ENCODE measurements at places on chromosomes 2 and 18.

DNA sequence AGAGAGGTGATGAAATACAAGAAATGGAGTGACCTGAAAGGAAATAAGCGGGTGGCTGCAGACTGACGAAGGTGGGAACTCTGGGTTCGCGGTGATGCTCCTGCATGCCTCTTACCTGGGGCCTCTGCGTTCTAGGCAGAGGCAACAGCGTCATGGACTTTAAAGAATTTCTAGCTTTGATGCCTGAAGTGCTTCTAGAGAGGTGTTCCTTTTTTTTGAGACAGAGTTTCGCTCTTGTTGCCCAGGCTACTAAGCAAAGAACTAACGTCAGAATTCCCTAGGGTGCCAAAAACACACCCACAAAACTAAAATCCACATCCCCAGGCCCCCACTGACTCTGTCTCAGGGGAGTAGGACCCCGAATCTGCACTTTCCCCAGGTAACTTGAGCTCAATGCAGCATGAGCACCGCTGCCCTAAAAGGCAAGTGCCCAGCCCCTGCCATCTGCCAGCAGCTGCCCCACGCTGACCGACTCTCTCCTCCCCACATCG lies 110.5 kb upstream of the ID2 start:
- no peak for DNase-seq

DNA sequence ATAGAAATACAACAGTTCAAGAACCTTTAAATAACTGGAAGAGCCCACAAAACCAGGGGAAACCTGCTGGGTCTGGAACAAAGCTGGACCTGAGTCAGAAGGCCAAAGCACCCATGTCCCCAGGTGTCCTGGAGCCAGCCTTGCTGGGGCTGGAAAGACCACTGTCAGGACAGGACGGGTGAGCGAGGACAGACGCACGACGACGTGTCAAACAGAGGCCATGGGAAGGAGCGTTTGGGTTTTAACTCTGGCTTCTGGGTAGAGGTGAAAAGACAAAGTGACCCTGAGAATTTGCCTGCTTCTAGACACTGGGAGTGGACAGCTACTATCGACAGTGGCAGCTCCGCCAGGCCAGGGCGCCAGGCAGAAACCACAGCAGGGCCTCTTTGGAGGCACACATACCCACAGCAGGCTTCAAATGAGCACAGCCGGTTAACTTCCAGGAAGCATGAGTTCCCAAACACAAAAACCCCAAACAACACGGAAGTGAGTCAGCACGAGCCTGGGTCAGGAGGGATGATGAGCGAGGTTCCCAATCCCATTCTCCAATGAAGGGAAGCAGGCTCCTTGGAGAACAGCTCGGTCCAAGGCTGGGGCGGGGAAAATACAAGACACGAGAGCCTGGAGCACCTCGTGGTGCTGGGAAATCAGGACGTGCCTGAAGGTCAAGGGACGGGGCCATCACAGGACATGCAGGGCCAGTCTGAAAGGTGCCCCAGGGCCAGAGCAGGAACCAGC lies 208.0 kb downstream of the TWIST2 start:
- no peak for DNase-seq

GRCh38 chr18:42275949-42276730 lies 321.1 kb downstream of the PIK3C3 start:
- DNase-seq = no peak

DNA sequence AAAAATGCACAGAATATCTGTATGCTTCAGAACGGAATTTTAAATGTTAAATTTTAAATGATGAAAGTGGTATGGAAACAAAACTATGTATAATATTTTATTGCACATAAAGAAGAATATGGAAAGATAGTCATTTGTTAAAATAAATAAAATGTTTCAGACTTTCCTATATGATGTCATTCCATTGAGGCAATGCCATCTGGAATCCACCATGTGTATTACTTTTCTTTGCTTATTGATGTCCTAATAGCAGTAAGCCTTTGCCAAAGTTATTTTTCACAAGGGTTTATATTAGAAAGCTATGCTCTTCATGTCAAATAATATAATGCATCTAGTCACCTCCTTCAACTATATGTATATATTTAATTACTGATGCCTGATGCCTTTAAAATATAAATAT lies 601.6 kb upstream of the PKDCC start:
- DNase-seq = no peak

- no peak for DNase-seq
Measured at GRCh38 chr2:10588931-10589330, 100.8 kb downstream of the NOL10 start.

DNA sequence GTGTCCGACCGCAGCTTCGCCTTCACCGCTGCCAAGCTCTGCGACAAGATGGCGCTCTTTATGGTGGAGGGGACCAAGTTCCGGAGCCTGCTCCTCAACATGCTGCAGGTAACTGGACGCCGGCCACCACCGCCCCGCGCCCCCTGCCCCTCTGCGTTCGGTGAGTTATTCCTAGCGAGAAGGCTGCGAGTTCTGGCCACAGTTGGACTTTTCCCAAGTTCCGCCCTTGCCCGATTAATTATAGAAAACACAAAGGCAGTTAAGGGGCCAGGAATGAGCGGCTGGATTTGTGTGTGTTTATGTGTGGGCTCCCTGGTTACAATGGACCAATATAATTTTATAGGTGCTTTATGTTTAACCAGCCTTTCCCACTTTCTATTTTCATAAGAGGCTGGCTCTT lies 189.2 kb downstream of the SMAD7 start:
- DNase-seq = no peak

DNA sequence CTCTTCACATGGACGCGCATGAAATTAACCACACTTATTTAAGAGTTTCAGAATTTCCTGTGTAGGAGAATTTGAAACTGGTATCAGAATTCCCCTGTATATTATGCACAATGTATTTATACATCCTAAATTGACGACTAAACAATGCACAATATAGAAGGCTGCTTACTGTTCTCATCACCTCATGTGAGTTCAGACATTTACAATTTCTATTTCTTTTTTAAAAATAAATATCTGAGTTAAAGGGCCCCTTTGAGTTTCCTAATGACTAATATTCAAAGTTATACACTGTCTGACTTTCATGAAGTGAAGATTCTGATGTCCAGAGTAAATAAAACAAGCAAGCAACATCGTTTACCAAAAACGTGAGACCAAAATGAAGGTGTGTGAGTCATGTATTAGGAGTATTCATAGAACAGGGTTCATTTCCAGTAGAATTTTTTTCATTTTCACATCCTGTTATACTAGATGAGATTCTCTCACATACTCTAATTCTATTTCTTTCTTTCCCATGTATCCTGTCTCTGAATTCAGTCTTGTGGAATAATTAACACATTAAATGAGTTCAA lies 406.2 kb downstream of the NUP35 start:
- no peak for DNase-seq

GRCh38 chr2:8144785-8145184 lies 537.1 kb upstream of the ID2 start:
- no peak for DNase-seq

DNA sequence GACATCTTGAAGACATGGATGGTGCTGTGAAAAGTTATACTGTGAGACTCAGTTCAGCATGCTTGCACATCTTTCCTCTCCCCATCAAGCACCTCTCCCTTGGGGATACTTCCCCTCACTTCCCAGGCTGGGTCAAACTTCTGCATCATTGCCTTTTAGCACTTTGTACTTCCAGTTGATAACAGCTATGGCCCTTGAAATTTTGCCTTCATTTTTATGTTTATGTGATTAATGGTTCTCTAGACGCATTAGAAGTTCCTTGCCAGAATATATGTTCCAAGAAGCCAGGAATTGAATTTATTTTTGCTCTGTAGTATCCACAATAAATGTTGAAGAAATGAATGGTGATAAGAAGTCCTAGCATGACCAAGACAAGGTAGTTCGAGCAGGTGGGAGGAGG lies 120.9 kb upstream of the ST6GAL2 start:
- no peak for DNase-seq

DNA sequence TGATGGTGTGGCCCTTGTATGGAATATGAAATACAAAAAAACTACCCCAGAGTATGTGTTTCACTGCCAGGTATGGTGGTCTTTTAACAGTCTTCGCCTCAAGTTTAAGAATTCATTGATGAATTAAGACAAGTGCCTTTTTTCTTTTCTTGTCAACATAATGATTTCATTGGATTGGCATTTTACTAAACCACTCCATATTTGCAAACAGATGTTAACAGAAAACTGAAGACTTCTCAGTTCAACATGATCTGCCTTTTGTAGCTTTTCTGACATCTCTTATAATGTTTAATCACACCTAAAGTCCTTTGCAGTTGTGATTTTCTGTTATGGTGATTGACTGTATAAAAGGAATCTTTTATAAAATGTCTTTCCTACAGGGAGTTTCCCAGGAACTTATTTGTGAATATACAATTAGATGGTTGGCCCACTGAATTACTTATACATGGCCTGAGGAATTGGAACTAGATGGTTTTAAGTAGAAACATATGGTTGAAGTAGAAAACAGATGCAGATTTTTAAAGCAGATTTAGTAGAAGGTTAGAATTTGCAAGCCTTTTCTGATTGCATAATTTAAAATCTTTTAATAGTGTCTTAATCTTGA lies 39.7 kb downstream of the DYNC1I2 start:
- DNase-seq = no peak

DNA sequence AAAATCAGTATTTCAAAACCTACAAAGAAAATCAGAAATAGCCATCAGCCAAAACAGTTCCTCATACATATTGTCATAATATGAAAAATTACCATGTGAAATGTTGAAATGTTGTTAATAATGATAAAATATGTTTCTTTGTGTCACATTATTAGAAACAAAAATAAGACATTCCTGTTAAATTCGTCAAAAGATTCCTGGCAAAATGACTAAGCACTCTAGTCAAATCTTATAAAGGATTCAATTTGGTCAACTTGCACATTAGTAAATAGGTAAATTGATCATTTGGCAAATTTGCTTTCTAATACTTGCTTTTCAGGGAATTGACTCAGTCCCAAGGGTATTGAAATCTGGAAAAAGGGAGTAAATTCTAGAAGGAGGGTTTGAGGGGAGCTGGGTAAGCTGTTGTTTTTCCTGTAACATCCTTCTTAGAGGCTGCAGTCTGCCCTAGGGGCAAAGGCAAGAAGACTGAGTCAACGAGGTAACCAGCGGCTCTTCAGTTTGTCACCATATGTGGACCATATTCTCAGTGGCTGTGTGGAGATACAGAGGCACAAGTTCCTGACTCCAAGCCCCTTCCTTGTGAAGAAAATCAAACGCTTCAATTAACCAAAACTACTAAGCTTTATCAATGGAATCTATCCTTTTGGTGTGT lies 482.3 kb downstream of the TNS1 start:
- DNase-seq = no peak

DNA sequence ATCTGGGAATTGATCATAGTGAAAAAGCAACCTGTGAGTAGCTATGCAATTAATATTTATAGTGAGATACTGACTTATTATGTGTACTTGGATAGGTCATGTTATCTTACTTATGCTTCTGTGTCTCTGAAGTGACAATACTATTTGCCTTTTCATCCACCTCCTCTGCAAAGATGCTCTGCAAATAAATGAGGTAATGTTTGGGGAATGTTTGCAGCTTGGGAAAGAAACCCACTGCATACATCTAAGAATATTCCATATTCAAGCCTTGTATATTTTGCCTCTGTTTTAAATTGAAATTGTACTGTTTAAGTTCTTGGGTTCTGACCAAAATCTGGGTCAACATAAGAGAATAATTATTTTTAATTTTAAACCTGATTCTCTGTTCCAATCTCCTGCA lies 217.4 kb upstream of the DTNA start:
- no peak for DNase-seq

DNA sequence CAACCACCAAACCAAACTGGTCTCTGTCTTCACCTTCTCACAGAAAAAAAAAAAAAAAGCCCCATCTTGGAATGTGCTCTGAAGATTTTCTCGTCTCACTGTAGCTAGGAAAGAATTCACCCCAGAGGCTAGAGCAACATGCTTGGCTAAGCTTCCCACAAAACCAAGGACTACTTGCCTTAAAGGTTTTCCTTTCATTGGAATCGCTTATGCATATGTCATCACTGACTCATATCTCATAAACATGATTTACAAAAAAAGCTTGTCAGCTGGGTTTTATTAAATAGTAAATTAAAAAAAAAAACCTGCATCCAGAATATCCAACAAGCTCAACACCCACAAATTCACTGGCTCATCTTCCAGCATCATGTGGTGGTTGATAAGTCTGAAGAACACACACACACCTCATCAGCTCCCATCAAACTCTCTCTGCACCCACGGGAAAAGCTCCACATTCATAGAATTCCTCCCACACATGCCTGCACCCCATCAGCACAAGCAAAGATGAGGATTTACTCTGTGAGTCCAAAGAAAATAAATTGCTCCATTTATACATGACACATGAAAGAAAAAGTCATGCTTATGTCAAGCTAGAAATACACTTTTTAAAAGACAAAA lies 182.0 kb upstream of the TRIB2 start:
- no peak for DNase-seq

DNA sequence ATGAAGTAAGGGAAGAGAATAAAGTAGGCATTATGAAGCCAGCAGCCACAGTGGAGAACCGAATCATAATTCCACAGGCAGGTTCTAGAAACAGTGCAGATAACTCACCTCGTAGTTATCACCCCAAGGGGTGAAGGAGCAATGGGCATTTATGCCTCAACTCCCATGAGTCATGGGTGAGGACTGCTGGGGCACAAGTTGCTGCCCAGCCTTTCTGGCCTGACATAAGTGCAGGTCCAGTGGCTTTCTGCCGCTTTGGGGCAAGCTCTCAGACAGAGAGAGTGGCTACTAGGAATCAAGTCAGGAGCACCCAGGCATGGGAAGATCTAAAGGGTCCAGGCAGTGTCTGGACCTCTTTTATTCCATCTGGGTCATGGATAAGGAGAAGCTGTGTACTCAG lies 149.8 kb downstream of the SUCLG1 start:
- DNase-seq = no peak

GRCh38 chr2:75476761-75477160 lies 84.0 kb downstream of the EVA1A start:
- DNase-seq = no peak

- DNase-seq = no peak
Measured at GRCh38 chr2:55361465-55362189, 58.0 kb downstream of the CCDC88A start.

DNA sequence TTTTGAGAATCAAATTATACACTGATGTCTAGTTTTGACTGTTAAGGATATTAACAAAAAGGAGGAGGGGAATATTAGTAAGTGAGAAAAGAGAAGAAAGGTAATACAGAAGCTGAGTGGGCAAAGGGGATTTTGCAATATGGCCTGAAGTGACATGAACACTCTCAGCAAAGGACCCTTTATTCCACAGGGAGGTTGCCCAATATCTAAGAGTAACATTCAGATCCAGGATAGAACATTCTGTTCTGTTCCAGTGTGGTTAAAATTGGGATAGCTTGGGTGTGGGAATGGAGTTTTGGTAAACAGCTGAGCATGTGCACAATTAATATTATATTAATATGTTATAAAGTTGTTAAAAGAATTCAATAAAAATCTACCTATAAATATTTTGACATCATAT lies 120.1 kb downstream of the ZNF385B start:
- no peak for DNase-seq

DNA sequence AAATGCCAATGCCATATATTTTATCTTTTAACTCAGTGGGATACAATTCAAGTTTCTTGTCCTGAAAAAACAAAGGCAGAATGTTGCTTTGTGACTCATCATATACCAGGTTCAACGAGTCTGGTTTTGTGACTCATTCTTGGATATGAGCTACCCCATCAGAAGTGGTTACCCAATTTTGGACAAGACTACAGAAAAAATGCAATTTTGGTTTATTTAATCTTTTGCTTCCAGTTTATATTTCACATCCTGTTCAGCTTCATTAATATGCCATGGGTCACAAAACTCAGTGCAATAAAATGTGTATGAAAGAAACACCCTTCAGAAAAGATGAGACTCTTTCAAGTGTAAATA lies 25.0 kb downstream of the FN1 start:
- no peak for DNase-seq
